HL-60 (cell line): ENCODE measurements at places on chromosomes 1 and 21.

- DNase-seq = no peak
These were observed 57.1 kb downstream of the TNFSF18 start for GRCh38 chr1:172993640-172994039.

DNA sequence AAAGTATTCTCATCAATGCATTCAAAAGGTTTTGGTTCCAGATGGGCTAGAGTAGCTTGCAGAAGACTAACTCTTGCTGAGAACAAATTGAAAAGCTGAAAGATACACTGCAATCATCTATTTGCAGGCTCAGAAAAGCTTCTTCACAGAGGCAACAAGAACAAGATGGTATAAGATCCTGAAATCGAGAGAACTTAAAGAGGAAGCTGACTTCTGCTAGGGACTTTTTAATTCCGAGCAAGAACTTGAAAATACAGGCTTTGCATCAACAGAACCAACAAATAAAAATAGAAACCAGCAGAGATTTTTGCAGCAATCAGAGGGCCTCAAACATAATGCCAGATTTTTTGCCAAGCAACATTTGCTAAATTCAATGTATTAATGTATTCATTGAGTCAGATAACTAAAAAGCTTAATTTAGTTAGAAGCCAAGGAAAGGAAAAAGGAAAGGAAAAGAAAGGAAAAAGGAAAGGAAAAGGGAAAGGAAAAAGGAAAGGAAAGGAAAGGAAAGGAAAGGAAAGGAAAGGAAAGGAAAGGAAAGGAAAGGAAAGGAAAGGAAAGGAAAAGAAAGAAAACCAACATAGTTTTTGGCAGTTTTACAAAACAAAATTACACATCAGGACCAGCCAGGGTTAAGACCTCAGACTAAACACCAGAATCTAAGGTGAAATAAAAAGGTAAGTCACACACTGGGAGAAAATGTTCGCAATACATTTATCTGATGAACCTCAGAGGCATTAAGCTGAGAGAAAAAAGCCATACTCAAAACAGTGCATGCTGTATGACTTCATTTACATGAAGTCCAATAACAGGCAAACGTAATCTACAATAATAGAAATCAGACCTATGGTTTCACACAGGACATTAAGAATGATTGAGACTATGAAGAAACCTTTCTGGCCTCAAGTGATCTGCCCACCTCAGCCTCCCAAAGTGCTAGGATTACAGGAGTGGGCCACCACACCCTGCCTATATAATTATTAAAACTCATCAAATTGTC lies 42.6 kb downstream of the FAF1 start:
- no peak for DNase-seq

GRCh38 chr1:24934310-24935195 lies 4.5 kb upstream of the RUNX3 start:
- DNase-seq = no peak

GRCh38 chr1:205592443-205593003 lies 39.3 kb downstream of the ELK4 start:
- no peak for DNase-seq

DNA sequence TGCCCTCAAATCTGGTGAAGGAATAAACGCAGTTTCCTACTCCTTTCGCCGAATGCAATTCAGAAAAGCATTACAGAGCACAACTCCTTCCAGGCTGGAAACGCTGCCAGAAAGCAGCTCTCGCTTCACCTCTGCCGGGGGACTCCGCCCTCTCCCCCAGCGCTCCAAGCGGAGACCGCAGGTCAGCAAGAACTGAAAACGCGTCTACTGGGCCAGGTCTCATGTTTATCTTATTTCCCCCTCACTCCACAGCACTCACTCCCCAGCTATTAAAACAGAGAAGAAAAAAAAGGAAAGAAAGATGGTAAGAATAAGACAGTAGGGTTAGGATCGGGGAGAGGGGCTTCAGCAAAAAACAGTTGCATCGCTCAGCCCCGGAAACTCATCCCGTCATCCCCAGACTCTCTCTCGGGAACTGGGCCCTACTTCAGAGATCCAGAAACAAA lies 833 bp upstream of the RCOR3 start:
- peak; percentile 52 for DNase-seq

- DNase-seq = no peak
These were observed 42.0 kb upstream of the CCSAP start for GRCh38 chr1:229384822-229385221.

GRCh38 chr1:44724296-44724954 lies 6.5 kb downstream of the RNU5D-1 start:
- DNase-seq = peak; percentile 81

- DNase-seq = no peak
These were observed 6.8 kb downstream of the FUBP1 start for GRCh38 chr1:77972080-77972479.

DNA sequence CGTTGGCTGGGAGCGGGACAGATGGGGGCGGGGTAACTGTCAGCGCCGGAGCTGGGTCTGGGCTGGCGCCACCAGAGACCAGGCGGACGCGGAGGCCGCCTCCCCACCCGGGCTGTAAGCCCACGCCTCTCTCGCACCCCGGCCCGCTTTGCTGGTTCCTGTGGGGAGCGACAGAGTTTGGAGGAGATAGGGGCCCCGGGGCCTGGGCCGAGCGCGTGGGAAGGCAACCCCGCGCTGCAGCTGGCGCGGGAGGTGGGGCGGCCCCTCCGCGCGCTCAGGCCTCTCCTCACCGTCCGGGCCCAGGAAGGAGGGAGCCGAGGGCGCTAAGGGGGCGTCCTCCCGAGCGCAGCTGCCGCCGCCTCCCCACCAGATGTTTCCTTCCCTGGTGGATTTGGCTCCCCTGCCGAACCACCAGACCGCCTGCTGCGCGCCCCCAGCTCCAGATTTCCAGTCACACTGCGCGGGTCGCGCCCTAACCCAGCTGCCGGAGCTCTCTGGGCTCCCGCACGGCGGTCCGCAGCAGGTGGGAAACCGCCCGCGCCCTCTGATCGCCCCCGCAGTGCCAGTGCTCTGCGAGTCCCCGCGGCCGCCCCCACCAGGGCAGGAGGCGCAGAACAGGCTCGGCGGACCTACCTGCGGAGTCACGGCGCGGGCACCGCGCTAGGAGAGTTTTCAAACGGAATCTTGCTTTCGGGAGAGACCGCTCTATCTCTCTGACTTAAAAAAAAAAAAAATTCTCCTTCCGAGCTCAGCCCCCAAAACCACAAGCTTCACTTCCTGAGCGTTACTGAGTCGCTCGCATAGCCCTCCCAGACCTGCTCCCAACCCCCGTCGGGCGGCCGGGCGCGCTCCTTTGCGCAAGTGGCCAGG lies 1.1 kb downstream of the GFI1 start:
- no peak for DNase-seq

DNA sequence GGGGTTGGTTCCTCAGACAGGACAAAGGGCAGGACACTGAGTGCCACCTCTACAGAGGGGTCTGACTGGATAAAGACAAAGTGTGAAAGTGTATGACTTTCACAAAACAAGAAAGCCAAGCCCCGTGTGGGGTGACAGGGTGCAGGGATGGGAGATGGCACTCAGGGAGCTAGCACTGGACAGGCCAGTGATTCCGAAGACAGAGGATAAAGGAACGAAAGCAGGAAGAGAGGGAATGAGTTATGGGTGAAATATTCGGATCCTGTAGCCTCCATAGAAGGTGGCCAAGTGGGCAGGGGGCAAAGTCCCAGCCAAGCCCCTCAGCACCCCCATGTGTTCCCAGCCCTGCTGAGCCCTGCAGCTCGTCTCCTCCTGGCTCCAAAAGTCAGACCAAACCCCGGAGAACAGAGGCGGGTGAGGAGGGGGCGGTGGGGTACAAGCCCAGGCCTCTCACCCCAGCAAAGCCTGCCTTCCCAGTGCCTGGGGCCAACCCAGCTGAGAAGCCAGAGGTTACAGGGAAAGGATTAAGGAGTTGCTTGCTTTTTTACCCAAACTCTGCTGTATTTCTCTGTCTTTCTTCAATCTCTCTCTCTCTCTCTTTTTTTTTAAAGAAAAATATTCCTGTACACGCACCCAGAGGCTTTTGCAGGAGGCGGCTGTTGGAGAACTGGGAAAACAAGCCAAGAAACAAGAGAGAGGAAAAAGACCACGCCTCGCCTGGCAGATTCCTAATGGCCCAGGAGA lies 14.0 kb upstream of the WASF2 start:
- no peak for DNase-seq
